ENCODE measurements at places on chromosomes 1 and 21.

GRCh38 chr1:14939527-14940284 is 213.8 kb upstream of the TMEM51 start:
- no peak for DNase-seq

DNA sequence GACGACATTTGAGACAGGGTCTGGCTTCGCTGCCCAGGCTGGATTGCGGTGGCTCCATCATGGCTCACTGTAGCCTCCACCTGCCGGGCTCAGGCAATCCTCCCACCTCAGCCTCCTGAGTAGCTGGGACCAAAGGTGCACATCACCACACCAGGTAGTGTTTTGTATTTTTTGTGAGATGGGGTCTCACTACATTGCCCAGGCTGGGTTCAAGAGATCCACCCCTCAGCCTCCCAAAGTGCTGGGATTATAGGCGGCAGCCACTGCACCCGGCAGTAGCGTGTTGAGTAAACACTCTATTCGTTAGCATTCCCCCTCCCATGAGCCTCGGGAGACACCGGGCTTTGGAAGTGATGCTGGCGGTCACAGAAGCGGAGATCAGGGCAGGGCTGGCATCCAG is 6.8 kb upstream of the C1QTNF12 start:
- DNase-seq = no peak

DNA sequence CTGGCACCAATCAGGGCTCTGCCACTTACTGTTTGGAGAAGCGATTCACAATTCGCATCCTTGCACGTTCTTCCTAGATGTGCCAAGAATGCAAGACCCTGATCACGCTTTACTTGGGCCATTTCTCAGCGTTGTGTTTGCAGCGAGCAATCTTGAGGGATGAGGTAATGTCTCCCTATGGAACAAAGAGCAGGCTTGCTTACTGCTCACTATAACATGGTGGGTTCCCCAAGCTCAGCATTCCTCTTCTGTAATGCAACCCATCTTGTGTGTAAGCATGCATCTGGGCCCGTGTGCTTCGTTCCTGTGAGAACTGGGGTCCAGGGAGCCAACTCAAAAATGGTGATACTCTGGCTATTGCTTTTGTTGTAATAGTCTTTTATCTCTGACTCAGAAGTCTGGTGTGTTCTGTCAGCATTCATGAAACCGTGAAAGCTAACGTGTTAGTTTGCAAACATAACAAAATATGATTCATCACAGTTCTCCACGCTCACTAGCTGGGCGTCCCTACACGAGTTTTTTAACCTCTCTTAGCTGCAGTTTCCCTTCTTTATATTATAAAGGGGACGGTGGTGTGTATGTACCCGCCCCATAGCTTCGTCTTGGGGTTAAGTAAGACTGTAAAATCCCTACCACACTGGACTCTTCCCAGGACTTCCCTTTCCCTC is 33.3 kb downstream of the DNTTIP2 start:
- DNase-seq = no peak

GRCh38 chr1:244022311-244022710 is 28.8 kb upstream of the ZBTB18 start:
- no peak for DNase-seq

DNA sequence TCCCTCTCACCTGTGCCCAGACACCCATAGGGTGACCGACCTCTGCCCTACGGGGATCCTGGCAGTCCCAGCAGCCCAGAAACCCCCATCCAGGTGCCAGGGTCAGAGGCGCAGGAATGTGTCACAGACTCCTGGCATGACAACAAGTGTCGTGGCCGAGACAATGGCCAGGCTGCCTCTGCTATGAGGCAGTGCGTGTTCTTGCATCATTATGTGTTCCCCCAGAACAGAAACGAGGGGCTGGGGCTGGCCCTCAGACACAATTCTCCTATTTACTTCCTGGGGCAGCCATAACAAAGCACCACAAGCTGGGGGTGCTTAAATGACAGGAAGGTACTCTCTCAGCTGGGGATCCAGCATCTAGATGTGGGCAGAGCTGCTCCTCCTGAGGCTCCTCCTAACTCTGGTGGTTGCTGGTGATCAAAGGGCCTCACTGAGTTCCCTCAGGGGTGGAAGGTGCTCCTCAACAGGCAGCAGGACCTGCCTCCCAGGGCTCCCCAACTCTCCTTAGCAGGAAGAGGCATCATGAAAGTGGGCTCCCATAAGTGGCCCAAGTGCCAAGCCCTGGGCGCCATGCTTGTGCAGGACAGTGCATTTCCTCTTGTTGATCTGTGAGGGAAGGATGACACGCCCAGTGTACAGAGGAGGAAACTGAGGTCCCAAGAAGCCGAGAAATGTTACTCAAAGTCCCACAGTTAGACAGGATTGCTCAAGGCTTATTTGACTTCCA is 24.2 kb upstream of the BACE2 start:
- DNase-seq = no peak

DNA sequence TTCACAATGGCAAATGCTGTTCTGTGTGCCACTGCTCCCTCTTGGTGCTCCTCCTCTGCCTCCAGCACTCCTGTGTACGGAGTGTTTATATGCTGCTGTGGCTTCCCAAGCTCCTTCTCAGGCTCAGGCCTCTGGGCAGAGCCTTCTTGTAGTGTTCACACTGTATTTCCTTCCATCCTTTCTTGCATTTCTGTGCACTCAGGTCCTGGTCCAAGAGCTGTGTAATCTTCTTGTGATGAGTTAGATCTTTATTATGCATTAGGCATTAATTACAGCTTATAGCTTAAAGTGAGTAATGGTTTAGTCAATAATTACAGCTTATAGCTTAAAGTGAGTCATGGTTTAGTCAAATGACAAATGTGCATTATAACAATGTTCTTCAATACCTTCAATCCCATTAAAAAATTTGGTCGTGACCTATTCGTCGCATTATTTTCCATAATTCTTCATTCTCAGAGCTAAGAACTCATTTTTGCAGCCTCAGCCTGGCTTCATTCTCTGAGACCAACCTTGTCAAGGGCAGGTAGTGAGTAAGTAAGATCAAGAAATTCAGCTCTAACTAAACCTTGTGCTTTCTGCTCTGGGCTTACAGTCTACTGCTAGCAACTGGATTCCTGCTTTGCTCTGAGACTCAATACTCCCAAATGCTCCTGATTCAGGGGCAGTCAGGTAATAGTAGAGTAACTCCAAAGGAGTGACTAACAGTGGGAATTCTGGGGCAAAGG is 154.5 kb upstream of the SPAG17 start:
- no peak for DNase-seq

DNA sequence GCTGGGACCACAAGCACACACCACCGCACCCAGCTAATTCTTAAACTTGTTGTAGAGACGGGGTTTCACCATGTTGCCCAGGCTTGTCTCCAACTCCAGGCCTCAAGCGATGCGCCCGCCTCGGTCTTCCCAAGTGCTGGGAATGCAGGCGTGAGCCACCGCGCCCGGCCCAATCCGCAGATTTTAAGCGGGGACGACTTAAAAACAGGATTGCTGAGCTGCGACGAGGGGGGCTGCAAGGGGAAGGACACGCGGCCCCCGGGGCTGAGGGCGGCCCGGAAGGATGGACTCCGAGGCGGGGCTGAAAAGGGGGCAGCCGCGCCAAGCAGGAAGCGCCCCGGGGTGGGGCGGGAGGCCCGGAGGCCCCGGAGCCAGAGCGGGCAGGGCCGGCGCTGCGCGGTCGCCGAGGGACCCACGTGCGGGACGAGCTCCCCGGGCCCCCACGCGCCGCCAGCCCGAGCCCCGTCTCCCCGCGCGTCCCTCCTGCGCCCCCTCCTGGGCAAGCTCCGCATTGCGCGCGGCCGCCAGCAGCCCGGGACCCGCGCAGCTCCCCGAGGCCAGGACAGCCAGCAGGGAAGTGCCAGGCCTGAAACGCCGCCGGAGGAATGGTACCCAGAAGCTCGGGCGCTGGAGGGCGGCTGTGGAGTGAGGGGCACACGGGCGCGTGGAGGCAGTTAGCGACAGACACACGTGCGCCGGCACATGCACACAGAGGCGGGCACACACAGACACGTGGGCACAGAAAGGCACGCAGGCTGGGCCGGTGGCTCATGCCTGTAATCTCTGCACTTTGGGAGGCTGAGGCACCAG is 5.5 kb upstream of the PRKCZ start:
- DNase-seq = peak; percentile 59

GRCh38 chr1:7616953-7617352 is 154.1 kb upstream of the VAMP3 start:
- DNase-seq = no peak

DNA sequence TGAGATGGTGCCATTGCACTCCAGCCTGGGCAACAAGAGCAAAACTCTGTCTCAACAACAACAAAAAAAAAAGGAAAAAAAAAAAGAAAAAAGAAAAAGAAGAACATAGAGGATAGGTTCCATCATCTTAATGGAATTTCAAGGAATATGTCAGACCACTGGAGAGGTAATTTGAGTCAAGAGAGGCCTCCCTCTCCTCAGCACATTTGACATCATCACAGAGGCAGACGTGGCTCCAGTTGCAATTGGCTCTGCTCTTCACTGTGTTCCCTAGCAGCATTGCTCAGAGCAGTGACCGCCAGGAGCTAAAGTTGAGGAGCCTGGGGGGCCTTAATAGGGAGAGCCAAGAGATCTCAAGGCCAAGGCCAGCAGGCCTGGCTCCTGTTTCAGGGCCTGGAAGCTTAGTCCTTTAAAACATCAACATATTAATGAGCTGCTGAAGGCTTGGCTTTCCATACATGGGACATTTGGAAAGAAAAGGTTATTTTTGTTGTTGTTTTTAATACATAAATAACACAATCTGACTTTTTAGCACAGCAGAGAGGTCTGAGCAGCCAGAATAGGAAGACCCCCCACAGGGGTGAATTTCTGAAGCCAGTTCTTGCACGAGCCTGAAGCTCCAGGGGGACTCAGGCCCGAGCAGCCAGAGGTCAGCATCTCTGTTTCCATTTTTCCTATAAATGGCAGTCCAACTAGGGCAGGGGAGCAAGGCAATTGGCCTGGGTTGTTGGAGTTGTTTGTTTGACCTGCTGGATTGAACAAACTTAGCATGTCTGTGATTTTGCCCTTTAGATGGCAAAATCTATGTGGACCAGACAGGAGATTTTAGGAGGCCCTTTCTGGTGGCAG is 118.3 kb upstream of the FGGY start:
- DNase-seq = no peak

- no peak for DNase-seq
These were observed 54.2 kb downstream of the SLC2A1 start for GRCh38 chr1:42904434-42904833.

- no peak for DNase-seq
These were observed 38.4 kb downstream of the LEPR start for GRCh38 chr1:65458730-65459396.

DNA sequence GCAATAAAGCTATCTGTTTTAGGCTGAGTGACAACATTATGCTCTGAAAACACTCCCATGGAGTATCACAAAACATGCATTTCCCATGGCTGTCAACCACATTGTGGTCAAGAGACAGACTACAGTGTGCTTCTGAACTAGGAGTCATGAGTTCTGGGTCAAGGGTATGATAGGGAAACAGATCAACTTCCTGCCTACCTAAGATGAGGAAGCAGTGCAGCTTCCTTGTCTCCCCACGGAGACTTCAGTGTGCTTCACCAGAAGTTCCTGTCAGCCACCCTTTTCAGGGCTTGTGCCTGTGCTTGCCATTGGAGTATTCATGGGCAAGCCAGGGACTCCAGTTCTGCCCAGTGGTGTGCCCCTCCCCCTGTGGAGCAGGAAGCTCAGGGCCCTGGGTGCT is 19.9 kb downstream of the LCE3E start:
- DNase-seq = no peak

DNA sequence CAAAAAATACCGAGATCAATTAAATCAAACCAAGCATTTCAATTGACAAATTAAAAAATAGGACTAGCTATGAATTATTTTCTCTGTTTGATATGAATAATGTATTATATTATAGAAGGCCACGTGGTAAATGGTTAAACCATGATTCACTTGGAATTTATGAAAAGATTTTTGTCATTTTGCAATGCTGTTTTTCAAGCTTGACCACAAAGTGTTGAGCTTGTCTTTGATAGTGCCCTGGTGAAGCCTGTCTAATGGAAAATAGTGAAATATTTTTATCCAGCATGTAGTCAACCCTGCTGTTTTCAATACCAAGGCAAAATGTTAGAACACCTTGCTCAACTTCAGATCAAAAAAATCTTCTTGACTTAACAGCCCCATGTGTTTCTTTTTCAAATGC is 288.0 kb upstream of the PRMT6 start:
- no peak for DNase-seq

DNA sequence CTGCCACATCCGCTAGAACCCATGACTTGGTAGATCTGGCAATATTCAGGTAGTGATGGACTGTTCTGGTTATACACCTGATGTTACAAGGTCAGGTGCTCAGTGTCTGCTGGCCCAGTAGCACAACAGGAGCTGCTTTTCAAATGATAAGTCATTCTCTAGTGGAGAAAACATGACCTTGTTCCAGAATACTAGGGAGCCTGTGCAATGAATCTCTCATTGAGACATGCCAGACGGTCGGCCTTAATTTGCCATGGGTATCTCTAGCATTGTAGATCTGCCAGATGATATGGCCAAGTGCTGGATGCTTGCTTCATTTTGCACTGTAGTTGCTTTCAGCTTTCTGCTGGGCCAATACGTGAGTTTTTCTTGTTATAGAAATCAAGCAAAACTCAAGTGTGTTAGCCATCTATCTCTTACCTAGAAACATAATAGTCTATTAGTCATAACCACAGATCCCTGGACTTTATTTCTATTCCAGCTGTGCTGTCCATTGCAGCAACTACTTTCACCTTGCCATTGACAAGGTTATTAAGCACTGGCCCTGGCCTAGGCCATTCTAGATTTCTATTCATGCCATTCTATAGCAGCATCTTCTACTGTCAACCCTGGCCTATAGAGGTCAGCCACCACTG is 13.9 kb upstream of the CENPF start:
- no peak for DNase-seq

DNA sequence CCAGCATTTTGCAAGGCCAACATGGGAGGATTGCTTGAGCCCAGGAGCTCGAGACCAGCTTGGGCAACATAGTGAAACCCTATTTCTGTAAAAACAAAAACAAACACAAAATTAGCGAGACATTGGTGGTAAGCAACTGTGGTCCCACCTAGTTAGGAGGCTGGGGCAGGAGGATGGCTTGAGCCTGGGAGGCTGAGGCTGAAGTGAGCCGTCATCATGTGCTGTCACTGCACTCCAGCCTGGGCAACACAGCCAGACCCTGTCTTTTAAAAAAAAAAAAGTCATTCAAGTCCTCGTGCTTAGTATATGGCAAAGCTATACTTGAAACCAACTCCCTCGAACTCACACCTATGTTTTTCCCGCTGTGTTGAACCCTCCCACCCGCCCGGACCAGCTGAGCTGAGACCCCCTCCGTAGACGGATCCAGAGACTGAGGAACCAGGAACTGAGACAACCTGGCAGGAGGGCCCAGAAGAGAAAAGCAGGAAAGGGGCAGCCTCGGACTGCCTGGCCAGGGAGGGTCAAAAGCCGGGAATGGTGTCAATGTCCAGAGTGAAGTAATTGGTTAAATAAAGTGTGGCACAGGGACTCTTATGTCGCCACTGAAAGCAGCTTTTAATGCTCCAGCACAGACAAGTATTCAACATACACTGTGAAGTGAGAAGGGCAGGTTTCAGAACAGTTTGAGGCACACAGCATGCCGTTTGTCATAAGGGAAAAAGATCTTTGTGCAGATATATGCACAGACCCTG is 32.8 kb upstream of the CASZ1 start:
- no peak for DNase-seq

- no peak for DNase-seq
These were observed 45.7 kb downstream of the DISP3 start for GRCh38 chr1:11524465-11525150.
